ENCODE measurements at places on chromosomes 7 and 10. TPM values are rescaled to one million over a fixed set of nuclear protein-coding genes. Genes with fewer than 3 reads are reported as not detected.

GRCh38 chr7:132646052-132646451, 69.8 kb upstream of the PLXNA4 start:
- DNase-seq, result no peak
- no peak overlapping the region for H3K27ac ChIP-seq
- no peaks in the 10 kb centered on the region for H3K36me3 ChIP-seq
- H3K4me3 ChIP-seq, result no peak overlapping the region
- H3K4me1 ChIP-seq, result no peaks in the 10 kb centered on the region

DNA sequence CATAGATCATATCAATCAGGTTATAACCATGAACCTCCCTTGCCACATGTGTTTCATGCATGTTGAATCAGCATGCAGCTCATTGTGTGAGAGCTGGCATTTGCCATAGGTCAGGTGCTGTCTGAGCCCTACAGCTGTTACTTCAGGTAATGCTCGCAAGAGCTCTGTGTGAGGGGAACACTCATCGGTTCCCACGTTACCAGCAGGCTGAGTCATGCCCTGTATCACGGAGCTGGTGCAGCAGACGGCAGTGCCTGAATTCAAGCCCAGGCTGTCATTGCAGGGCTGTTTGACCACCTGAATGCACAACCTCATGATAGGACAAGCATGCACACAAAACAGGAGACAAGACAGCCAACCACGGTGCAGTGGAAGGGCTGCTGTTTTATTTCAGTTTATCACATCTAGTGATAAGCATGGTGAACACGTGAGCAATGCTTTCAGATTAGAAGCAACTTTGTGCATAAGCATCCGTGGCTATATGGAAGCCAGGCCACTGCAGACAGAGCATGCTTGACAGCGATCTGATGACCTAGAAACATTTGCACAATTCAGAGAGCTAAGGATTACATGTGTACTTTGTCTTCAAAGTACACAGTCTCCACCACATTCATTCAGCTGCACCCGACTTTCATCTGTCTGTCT, 56.4 kb upstream of the PFKP start:
- H3K4me3 ChIP-seq, result no peak overlapping the region
- no peaks in the 10 kb centered on the region for H3K36me3 ChIP-seq
- H3K27me3 ChIP-seq, result peaks cover 22% of the 10 kb centered on the region

The CYP2C19 gene
- total RNA-seq, result 0.32 TPM

The NUPR2 gene
- not detected for total RNA-seq
